ENCODE measurements at places on chromosomes 1 and 21. TPM values are rescaled to one million over a fixed set of nuclear protein-coding genes. Genes with fewer than 3 reads are reported as not detected.

DNA sequence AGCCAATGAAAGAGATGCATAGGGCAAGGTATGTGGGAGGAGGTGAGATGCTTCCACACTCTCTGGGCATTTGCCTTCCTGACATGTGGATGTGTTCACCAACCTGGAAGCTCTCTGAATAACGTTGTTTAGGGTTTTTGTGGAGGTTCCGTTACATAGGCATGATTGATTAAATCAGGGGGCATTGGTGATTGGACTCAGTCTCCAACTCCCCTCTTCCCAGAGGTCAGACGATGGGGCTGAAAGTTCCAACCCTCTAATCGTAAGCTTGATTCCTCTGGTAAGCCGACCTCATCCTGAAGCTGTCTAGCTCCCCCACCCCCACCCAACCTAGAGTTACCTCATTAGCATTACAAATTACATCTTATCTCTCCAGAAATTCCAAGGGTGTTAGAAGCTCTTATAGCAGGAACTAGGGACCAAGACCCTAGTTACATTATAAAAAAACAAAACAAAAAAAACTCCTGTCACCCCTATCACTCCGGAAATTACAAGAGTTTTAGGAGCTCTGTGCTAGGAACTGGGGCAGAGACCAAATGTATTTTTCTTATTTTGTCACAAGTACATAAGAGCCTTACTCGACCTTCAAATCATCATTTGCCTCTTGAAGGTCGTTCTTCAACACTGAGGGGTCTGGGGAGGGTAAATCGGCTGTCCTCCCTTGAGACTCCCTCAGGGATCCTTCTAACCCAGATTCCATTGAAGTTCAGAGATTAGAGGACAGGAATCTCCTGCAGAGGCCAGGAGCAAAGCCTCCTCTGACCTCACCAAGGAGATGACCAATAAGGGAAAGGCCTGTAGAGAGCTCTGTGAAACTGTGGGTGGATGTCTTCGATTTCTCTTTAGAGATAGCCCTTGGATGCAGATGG is 58.2 kb downstream of the DNTTIP2 start:
- H3K4me1 ChIP-seq = no peaks in the 10 kb centered on the region
- DNase-seq = no peak
- no peak overlapping the region for H3K27ac ChIP-seq
- no peaks in the 10 kb centered on the region for H3K36me3 ChIP-seq

Gene GSTM5
- total RNA-seq = 0.59 TPM

DNA sequence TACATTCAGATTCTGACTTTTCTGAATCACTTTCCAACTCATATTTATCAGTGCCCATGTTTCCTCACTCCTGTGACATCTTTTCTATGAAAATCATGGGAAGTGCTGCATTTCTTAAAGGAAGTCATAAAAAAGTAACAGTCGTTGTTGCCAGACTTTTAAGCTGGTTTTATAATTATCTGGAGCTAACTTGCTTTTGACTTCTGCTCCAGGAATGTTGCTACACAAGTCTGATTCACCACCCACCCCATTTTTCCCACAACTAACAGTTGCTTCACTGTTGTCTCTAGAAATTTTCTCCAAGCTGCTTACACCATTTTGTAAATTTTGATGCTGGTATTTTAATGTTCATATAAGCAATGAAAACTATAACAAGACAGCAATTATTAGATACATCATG is 12.2 kb downstream of the FCRLB start:
- no peaks in the 10 kb centered on the region for H3K36me3 ChIP-seq
- no peak overlapping the region for H3K4me3 ChIP-seq
- H3K27me3 ChIP-seq = no peaks in the 10 kb centered on the region
- no peak for DNase-seq
- H3K4me1 ChIP-seq = no peaks in the 10 kb centered on the region

GRCh38 chr1:177566495-177566894 is 395.7 kb downstream of the BRINP2 start:
- no peak for DNase-seq
- peaks cover 4% of the 10 kb centered on the region for H3K4me1 ChIP-seq
- no peak overlapping the region for H3K4me3 ChIP-seq
- no peak overlapping the region for H3K27ac ChIP-seq

GRCh38 chr1:20184997-20185833 is 681 bp upstream of the UBXN10 start:
- no peaks in the 10 kb centered on the region for H3K27me3 ChIP-seq
- peaks cover 27% of the 10 kb centered on the region for H3K4me1 ChIP-seq
- DNase-seq = no peak
- H3K36me3 ChIP-seq = no peaks in the 10 kb centered on the region
- H3K4me3 ChIP-seq = no peak overlapping the region

DNA sequence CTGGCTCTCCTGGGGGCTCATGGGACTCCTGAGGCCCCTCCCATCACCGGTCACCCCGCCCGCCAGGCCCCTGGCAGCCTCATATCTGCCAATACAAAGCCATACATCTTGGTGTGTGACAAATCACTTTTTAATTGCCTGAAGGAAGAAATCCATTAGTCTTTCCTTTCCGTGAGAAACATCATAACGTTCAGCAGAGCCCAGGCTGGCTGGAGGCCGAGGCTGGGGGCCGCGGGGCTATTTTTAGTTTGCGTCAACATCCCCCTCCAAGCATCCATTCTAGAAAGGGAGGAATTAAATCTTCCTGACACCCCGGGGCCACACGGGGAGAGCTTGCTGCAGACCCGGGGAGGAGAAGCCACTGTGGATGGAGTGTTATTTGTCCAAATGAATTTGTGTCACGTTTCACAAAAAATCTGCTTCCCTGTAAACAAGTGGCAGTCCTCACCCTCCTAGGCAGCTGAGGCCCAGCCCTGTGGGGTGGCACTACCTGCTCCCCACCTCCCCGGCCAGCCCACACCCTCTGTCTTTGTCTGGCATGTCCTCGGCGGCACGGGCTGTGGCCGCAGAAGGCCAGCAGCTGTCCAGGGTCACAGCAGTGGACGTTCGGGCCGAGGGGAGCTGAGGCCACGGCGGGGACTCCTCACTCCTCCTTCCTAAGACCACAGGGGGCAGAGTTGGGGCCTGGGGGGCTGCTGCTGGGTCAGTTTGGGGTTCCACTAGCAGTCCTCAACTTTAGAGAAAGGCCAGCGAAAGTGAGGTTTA is 236.9 kb upstream of the VAMP3 start:
- no peak overlapping the region for H3K4me3 ChIP-seq
- no peaks in the 10 kb centered on the region for H3K27me3 ChIP-seq
- peak overlapping the region; percentile 31 for H3K27ac ChIP-seq
- H3K4me1 ChIP-seq = no peaks in the 10 kb centered on the region
- DNase-seq = no peak

DNA sequence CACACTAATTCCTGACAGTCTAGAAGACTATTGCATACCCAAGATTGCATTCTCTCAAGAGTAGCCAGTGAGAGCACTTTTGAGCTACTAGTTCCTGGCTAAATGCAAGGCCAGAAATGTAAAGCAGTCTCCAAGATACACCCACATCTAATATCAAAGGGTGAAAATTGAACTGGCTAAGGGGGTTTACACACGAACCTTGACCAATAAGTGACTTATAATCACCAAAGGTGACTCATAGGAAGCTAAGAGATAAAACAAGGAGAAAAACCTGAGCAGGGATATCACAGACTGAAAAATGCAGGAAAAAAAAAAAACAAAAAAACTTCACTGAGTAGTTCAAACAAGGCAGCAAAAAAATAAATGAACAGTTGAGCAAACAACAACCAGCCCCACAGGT is 172.2 kb upstream of the RRP15 start:
- no peak for DNase-seq
- no peak overlapping the region for H3K27ac ChIP-seq
- H3K4me3 ChIP-seq = no peak overlapping the region
- H3K36me3 ChIP-seq = no peaks in the 10 kb centered on the region
- no peaks in the 10 kb centered on the region for H3K4me1 ChIP-seq

- no peaks in the 10 kb centered on the region for H3K27me3 ChIP-seq
- no peak for DNase-seq
- H3K4me1 ChIP-seq = peaks cover 33% of the 10 kb centered on the region
- no peaks in the 10 kb centered on the region for H3K36me3 ChIP-seq
- peak overlapping the region; percentile 70 for H3K27ac ChIP-seq
These were observed 36.0 kb upstream of the DHCR24 start for GRCh38 chr1:54922921-54923421.

DNA sequence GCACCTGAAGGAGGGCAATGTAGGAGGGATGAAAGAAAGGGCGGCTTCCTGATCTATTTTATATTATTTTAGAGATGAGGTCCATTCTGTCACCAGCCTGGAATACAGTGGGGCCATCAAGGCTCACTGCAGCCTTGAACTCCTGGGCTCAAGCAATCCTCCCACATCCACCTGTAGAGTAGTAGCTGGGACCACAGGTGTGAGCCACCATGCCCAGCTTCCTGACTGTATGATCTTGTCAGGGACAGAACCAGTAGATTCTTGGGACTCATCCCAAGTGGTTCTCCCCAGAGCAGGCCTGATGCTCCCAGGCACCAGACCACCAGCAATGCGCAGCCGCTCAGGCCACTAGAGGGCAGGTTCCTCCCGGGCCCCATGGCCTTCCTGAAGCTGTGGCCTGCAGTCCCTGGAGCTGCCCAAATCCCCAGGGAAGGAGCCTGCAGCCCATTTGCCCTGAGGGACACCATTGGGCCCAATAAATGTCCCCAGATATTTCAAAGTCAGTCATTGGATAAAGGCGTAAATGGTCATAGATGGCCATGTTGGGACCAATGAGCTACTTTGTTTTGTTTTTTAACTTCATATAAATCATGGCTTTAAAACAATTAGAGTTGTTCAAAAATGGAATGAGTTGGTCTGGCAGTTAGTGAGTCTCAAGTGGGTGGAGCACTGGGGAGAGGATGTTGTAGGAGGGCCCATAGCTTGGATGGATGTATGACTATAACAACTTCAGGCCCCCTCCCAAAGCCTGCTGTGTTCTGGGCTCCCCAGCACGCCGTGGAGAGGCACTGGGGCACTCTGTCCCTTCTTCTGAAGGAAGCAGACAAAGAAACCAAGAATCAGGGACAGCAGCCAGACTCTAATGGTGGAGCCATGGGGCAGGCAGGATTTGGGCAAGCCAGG is 44.7 kb upstream of the GOLT1A start:
- peak overlapping the region; percentile 23 for H3K27ac ChIP-seq
- no peak overlapping the region for H3K4me3 ChIP-seq
- peaks cover 11% of the 10 kb centered on the region for H3K4me1 ChIP-seq
- H3K27me3 ChIP-seq = no peaks in the 10 kb centered on the region
- H3K36me3 ChIP-seq = no peaks in the 10 kb centered on the region

- no peaks in the 10 kb centered on the region for H3K4me1 ChIP-seq
- no peak overlapping the region for H3K27ac ChIP-seq
- H3K4me3 ChIP-seq = no peak overlapping the region
- no peaks in the 10 kb centered on the region for H3K27me3 ChIP-seq
- H3K36me3 ChIP-seq = no peaks in the 10 kb centered on the region
These were observed 25.2 kb downstream of the WNT3A start for GRCh38 chr1:228032041-228032440.

DNA sequence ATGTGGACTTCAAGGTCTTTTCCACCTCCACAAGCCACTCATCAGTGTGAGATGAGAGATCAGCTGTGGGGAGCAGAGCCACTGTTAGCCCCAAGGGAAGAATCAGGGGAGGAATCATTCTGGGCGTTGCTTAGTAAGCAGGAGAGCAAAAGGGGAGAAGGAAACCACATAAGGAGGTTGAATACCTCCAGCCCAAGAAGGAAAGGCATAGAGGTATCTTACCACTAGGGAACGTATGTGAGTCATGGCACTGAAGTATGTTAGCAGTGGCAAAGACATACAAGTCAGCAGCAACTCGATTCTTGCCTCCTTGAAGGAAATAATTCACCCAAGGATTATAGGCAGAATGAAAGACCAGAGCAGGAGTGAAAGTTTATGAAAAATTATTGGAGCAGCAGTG is 31.6 kb upstream of the SLC5A9 start:
- no peaks in the 10 kb centered on the region for H3K36me3 ChIP-seq
- H3K27me3 ChIP-seq = no peaks in the 10 kb centered on the region
- H3K27ac ChIP-seq = no peak overlapping the region
- H3K4me1 ChIP-seq = no peaks in the 10 kb centered on the region

Gene CD53
- 25.1 TPM for total RNA-seq

DNA sequence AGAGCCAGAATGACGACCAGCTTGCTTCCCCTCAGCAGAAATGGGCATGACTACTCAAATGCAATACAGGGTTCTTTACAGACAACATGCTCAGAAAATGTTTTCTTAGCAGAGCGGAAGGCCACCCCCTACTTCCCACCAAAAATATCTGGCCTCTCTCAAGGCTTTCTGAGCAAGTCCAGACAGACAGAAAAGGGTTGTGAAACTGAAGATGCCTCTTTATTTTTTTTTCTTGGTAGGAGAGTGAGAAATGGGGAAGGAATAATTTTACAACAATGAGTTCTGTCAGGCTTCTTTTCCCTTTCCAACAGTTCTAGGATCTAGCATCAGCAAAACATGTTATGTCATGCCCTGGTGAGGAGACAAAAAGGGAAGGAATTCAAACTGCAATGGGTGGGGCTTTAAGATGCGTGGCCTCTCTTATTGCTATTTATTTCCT is 172.0 kb upstream of the CAMK1G start:
- no peak overlapping the region for H3K4me3 ChIP-seq
- no peak for DNase-seq
- H3K27me3 ChIP-seq = no peaks in the 10 kb centered on the region
- H3K36me3 ChIP-seq = no peaks in the 10 kb centered on the region
- no peaks in the 10 kb centered on the region for H3K4me1 ChIP-seq
- no peak overlapping the region for H3K27ac ChIP-seq
